ENCODE measurements at places on chromosomes 4 and X. TPM values are rescaled to one million over a fixed set of nuclear protein-coding genes. Genes with fewer than 3 reads are reported as not detected.

DNA sequence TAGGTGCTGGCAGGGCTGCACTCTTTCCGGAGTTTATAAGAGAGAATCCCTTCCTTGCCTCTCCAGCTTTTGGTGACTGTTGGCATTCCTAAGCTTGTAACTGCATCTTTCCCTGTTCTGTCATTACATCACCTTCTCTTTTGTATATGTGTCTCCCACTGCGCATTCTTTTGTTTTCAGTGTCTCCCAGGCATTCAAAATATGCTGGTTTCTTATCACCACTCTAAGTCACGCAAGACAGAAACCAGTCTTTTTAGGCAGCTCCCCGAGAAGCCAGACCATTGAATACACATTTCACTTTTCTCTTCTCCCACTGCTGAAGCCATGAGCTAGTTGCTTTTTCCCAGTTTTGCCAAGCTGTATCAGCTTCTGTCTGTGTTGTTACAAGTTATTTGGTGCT is 71.0 kb downstream of the LAS1L start:
- DNase-seq: no peak

DNA sequence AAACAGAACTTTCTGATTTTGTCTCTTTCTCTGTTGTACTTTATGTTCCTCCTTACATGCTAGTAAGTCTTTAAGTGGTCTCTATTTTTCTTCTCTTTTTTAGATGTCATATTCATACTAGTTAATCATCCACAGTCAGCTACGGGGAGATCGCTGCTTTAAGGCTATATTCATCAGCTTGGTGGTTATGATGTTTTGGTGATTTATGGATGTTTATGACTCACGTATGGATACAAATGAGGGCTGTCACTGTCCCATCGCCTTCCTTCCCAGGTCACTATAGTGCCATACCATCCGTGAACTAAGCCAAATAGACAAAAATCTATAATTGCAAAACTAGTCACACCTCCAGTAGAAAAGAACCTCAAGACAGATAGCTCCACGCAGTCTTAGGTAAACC is 296.8 kb upstream of the AADAT start:
- DNase-seq: no peak

- no peak for DNase-seq
Observed at GRCh38 chr4:38572793-38573192, 91.2 kb upstream of the KLF3 start.

UFSP2 gene
- total RNA-seq: 19.9 TPM

EMCN gene
- not detected for total RNA-seq

- no peak for DNase-seq
Observed at GRCh38 chr4:160265014-160265413, 1162.1 kb downstream of the RAPGEF2 start.

DNA sequence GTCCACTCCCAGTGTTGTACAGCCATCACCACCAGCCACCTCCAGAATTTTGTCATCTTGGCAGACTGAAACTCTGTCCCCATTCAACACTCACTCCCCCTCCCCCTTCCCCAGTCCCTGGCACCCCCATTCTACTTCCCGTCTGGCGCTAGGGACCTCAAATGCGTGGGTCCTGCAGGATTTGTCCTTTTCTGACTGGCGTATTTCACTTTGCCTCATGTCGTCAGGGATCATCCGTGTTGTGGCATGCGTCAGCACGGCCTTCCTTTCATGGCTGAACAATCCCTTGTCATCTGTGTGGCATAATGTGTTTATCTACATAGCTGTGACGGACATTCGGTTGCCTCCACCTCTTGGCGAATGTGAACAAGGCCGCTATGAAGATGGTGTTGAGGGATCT is 5.5 kb downstream of the TADA2B start:
- no peak for DNase-seq

GRCh38 chrX:13082206-13083065 is 38.0 kb upstream of the FAM9C start:
- no peak for DNase-seq

DNA sequence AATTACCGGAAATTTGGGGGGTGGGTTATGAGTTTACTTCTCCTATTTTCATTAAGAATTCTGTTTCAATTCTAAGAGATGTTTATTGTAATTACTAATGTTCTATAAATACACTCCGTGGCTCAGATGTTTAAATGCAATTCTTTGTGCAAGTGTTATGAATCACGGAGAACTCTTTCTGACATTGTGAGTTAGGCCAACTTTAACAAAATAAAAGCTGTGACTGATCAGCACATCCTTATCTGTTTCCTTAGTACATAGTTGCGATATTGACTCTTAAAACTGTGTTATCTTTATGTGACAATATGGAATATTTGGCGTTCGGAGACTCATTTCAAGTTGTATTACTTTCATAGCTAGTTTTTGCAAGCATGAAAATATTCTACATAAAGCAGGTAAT is 902 bp downstream of the KLHL4 start:
- DNase-seq: no peak

GRCh38 chr4:169164669-169165415 is 105.9 kb downstream of the SH3RF1 start:
- peak; percentile 21 for DNase-seq

DNA sequence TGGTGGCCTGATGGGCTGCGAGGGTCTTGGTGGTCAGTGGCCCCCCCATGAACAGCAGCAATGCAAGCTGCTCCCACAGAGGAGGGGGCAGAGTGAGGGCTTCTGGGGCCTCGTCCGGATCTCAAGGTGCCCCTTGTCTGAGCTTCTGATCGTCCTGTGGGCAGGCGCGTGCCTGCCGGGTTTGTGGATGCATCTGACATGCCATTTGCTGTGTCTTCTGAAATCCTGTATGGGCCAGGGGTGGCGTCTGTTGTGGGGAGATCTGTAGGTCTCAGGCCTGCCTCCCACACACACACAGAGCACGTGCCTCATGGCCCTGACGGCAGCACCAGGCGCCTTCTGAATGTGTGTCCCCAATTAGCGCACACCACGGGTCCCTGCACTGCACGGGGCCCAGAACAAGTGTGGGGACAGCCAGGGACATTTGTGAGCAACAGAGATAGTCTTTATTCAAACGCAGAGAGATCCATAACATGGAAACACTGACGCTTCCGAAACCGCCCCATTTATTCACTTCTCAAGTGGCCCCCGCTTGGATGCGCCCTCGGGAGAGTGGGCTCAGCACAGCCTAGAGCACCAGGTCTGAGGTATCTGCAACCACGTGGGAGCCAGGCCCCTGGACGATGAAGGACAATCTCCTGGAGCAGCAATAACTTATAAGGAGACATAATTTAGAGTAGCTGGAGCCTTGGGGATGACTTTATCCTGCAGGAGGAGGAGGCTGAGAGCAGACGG is 5.7 kb downstream of the SPON2 start:
- DNase-seq: no peak

GRCh38 chrX:47098338-47099094 is 20.3 kb downstream of the RGN start:
- DNase-seq: no peak

ADAMTS3 gene
- 3.2 TPM for total RNA-seq

GRCh38 chr4:53120778-53121177 is 245.1 kb downstream of the SCFD2 start:
- DNase-seq: no peak

DNA sequence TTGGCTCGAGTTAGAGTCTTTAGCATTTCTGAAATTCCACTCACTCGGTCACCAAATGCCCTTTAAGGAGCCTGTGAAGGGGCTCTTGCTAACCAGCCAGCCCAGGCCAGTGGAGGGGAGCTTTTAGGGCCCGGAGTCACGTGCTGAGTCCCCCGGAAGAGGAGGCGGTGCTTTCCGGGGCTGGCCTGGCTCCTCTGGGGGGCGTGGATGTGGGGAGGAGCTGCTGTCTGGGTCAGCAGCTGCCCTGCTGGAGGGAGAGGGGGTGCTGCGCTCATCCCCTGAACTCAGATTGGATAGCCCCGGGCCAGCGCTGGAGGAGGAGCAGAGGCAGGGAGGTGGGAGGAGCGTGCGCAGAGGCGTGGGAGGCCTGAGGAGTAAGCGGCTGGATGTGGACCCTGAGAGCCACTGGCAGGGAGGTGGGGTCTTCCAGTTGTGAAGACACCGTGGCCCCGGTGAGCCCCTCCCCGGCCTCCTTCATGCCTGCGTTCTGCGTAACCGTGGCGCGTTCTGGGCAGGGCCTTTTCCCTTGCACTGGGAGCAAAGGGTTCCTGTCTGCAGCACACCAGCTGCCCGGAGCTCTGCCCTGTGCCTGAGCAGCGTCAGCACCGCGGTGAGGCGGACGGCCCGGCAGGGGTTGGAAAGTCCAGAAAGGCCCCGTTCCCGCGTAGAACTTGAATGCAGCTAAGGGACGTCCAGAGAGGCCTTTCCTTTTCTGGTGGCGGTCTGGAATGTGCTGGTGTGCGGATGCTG is 19.7 kb downstream of the MAEA start:
- DNase-seq: no peak

DNA sequence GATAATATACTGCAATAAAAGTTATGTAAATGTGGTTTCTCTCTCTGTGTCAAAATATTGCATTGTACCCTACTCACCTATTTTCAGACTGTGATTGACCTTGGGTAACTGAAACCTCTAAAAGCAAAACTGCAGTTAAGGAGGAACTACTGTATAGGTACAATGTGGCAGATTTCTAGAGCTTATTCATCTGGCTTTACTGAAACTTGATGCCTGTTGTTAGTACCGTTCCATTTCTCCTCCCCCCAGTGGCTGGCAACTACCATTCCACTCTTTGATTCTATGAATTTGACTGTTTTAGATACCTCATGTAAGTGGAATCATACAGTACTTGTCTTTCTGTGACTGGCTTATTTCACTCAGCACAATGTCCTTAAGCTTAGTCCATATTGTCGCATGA is 61.9 kb downstream of the HOPX start:
- no peak for DNase-seq

GRCh38 chr4:64774626-64775025 is 365.4 kb upstream of the TECRL start:
- DNase-seq: no peak

ADGRG4 gene
- not detected for total RNA-seq

GRCh38 chr4:54224996-54225597 is 4.0 kb upstream of the PDGFRA start:
- DNase-seq: no peak

CSAG3 gene
- total RNA-seq: not detected

DNA sequence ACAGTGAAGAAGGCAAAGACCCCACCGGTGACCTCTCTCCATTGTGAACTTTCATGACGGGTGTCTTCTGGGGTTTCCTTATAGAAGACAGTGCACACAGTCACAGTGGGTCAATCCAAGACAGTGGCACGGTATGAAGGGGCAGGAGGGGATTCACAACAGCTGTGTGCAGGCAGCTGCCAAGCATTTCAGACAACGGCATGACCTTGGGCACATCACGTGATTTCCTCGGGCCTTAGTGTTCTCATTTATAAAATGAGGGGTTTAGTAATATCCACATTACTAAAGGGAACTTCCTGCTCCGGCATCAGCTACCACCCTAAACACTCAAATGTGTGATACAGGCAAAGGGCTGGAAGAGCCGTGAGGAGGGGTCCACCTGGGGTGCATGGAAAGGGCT is 42.9 kb downstream of the RBM47 start:
- no peak for DNase-seq

NPY2R gene
- total RNA-seq: not detected

BBS12 gene
- total RNA-seq: 2.6 TPM

- DNase-seq: peak; percentile 35
Observed at GRCh38 chrX:40544343-40545266, 36.2 kb upstream of the ATP6AP2 start.

- DNase-seq: no peak
Observed at GRCh38 chrX:139290310-139290709, 240.2 kb upstream of the F9 start.

- DNase-seq: no peak
Observed at GRCh38 chrX:2635342-2635741, 55.8 kb upstream of the CD99 start.

DNA sequence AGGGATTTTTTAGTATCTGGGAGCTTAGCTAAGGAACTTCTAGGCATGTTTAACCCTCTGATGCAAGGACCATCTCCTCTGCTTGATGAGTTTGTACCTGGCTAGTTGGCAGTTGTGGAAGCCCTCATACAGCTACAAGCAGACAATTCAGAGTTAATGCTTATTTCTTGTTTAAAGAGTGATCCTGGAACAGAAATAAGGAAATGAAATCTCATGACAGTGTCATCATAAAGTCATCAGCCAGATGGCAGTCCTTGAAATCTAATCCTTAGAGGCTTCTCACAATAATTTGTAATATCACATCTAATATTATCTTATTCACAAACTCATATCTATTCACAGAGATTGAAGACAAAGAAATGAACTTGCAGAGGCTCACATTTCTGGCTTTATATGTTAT is 581.6 kb upstream of the FTHL17 start:
- DNase-seq: no peak

DNA sequence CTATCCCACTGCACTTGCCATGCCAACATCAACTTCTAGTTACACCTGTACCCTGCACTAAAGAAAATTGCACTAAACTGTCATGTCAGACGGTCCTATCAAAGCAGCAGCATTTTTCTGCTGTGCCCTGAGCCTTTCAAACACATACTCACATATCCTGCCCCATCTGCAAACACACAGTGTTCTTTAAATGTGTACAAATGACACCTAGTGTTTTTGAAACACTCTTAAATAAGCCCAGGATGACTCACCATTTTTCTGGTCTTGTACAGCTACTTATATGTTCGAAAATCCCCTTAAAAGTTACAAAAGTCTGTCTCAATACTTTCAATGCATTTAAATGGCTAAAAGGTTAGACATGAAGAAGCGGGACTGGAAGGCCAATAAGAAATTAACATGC is 346.7 kb upstream of the PPARGC1A start:
- DNase-seq: no peak

ADH7 gene
- total RNA-seq: not detected

SPIN2A gene
- total RNA-seq: not detected

GRCh38 chr4:182494103-182494502 is 250.9 kb downstream of the TENM3 start:
- no peak for DNase-seq

- peak; percentile 78 for DNase-seq
Observed at GRCh38 chr4:152590179-152591031, 54.5 kb upstream of the FBXW7 start.

DNA sequence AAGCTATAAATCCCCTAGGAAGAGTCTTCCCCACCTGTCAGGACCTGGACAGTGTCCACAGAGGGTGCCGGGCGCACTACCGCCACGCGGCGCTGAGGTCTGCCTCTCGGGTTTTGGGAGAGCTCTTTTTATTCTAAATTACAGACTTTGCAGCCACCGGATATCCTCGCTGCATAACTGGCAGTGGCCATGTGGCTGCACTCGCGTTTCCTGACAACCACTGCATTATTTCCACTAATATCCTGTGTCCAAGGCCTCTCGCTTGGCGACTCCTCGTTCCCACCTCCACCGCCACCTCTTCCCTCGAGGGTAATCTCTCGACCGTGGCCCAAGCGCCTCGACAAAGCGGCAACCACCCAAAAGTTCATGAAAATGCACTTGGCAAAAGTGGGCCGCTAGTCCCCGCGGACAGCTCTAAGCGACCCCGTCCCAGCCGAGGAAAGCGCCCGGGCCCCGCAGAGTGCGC is 512 bp upstream of the TMEM131L start:
- DNase-seq: peak; percentile 25

DNA sequence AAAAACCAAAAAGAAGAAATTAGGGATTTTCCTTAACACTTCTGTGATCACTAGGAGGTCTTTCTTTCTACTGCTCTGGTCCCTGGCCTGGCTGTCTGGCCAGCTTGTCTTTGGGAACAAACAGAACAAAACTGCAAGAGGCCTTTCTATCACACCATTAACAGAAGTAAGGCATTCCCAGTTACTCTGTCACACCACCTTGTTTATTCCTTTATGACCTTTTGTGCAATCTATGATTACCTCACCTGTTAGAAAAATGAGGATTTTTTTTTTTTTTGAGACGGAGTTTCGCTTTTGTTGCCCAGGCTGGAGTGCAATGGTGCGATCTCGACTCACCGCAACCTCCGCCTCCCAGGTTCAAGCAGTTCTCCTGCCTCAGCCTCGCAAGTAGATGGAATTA is 3.0 kb downstream of the METAP1 start:
- no peak for DNase-seq

- DNase-seq: no peak
Observed at GRCh38 chr4:61783050-61783449, 582.9 kb downstream of the ADGRL3 start.
